ENCODE measurements at places on chromosomes 13 and 19.

DNA sequence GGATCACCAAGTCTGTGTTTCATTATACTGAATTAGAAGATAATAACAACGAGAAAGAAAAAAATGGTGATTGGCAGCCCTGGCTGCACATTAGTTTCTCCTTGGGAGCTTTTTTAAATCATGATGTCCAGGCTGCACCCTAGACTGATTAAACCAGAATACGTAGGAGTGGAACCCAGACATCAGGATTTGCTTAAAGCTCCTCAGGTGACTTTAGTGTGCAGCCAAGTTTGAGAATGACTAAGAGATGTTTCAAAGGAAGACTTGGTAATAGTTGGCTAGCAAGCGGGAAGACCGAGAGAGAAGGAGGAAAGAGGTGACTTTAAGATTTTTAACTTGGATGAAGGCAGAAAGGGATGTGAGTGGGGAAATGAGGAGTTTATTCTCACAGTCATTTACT, 71.4 kb upstream of the SERP2 start:
- DNase-seq = no peak

GRCh38 chr19:497491-497868, 1.2 kb downstream of the MADCAM1 start:
- DNase-seq = no peak

DNA sequence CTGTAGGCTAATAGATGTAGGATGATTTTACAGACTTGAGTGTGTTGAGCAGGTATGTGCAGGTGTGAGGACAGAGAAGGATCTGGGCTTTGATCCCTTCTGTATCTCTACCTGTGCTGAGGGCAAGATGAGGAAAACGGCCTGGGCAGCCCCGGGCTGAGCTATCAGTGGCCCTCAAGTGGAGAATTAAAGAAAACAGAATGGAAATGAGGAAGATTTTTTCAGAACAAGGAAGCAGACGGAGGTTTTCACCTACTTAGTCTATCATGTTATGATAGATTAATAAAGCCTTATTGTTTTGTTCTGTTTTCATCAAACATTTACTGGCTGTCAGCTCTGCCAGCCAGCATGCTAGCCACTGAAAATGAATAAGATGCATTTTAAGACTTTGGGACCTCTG, 22.3 kb upstream of the FOXO1 start:
- no peak for DNase-seq

- no peak for DNase-seq
Measured at GRCh38 chr13:65638572-65639168, 1591.5 kb downstream of the PCDH9 start.

DNA sequence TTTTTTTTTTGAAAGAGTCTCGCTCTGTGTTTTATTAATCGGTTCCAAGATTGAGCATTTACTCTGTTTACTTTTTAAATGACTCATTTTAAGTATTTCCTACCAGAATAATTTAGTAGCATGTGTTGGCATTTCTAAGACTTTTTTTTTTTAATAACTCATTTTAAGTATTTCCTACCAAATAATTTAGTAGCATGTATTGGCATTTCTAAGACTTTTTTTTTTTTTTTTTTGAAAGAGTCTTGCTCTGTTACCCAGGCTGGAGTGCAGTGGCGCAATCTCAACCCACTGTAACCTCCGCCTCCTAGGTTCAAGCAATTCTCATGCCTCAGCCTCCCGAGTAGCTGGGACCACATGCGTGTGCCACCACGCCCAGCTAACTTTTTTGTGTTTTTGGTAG, 13.1 kb downstream of the SETDB2 start:
- no peak for DNase-seq

DNA sequence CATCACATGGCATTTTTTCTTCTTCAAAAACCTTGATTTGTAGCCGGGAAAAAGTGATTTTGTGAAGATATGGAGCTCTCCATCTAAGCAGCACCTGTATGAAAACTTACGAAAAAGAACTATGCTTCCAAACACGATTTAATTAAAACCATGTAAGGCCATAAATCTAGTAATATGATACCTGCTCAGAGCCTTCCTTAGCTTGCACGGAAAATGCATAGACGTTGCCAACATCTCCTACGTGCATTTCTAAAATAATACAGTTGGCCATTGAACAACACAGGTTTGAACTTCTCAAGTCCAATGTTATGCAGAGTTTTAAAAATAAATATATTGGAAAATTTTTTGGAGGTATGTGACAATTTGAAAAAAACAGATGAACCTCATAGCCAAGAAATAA, 59.1 kb upstream of the RNF113B start:
- no peak for DNase-seq

DNA sequence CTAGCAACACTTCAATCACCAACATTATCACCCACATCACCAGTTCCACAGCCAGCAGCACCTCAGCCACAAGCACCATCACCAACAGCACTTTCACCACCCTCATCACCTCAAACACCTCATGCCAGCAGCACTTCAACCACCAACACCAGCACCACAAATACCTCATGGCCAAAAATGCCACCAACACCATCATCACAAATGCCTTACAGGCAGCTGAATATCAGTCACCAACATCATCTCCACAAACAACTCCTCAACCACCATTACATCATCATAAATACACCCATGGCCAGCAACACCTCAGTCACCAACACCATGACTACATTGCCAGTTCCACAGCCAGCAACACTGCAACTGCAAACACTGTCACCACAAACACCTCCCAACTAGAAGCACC, 10.4 kb downstream of the FCER2 start:
- DNase-seq = no peak

DNA sequence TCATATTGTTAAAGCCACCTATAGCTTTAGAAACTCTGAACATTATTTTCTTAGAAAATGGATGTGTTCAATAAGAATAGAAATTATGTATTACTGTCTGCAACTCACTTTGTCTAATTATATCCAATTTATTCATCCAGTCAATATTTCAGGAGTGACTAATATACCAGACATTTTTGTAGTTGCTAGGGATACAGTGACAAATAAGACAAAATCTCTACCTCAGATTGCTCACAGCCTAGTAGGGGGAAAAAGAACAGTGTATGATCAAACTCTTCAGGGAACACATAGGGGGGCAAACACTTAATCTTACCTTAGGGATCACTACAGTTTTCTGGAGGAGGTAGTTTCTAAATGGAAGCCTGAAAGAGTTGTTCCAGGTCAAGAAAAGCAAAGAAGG, 8.6 kb downstream of the BRCA2 start:
- DNase-seq = no peak

DNA sequence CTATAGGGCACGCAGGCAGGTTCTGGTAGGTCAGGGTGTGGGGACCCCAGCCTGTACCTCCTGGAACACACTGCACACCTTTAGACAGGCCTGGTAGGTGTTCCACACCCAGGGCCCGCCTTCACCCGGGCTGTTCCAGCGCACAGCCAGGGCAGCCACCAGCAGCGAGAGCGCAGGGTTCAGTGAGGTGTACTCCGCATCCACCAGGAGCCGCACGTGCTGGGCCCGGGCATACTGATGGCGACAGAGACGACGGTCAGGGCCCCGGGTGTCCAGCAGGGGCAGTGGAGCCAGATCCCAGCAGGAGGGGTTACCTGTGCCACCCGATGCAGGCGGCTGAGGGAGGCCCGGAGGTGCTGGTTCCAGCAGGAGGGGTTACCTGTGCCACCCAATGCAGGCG, 6.0 kb downstream of the PRODH2 start:
- DNase-seq = no peak

DNA sequence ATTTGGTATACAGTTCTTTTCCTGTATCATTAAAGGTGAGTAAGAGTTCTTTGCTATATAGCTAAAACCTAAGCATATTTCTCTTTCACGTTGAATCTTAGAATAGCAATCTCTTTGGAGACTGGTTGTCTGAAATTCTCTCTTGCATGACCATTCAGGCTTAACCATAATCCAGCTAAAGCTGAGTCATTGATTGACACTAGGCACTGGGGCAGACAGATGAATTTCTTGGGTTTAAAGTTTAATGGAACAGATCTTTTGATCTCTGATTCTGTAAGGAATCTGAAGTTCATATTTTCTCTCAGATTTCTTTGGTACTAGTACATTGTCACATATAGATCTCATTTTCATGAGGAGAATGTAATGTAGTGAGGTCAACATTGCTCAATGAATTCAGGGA, 397.3 kb upstream of the MIR17HG start:
- no peak for DNase-seq

DNA sequence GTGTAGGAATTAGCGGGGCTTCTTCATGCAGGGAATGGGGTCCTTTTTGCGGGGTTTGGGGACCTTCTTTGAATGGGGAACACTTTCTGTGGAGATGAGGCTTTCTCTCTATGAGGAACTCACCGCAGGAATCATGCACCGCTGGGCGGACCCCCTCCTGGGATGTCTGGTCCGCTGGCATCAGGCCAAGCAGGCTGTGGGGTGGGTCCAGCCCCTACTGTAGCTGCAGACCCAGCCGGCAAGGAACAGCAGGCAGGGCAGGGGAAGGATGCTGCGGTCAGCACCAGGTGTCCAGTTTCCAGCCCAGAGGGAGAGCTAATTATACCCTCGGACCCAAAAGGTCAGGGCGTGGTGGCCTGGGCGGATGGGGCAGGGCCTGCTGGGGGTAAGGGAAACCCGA, 1.8 kb downstream of the MYBPC2 start:
- no peak for DNase-seq

DNA sequence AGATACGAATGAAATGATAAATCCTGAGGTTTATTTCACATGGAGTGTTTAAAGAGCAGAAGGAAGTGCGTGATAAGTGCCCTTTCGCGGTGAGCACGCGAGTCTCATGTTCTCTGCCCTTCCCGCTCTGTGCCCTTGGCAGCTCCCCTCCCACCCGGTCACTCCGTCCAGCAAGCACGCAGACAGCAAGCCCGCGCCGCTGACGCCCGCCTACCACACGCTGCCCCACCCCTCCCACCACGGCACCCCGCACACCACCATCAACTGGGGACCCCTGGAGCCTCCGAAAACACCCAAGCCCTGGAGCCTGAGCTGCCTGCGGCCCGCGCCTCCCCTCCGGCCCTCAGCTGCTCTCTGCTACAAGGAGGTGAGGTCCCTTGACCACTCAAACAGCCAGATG, 37.4 kb upstream of the TEX29 start:
- no peak for DNase-seq

DNA sequence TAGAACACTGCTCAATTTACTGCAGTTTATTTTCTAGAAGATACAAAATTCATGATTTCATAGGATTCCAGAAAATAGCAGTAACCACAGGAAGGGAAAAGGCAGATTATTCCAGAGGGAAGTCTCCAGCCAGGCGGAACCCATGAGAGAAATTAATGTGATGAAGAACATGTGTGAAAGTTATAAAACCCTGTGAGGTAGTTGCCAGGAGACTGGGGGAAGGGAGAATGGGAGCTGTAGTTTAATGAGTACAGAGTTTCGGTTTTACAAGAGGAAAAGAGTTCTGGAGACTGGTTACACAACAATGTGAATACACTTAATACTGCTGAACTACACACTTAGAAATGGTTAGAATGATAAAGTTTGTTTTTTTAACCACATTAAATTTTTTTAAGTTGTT, 14.2 kb upstream of the PDX1 start:
- DNase-seq = no peak

- no peak for DNase-seq
Measured at GRCh38 chr13:39274739-39275325, 236.6 kb downstream of the NHLRC3 start.

- DNase-seq = no peak
Measured at GRCh38 chr19:6712692-6713670, 7.5 kb downstream of the C3 start.

DNA sequence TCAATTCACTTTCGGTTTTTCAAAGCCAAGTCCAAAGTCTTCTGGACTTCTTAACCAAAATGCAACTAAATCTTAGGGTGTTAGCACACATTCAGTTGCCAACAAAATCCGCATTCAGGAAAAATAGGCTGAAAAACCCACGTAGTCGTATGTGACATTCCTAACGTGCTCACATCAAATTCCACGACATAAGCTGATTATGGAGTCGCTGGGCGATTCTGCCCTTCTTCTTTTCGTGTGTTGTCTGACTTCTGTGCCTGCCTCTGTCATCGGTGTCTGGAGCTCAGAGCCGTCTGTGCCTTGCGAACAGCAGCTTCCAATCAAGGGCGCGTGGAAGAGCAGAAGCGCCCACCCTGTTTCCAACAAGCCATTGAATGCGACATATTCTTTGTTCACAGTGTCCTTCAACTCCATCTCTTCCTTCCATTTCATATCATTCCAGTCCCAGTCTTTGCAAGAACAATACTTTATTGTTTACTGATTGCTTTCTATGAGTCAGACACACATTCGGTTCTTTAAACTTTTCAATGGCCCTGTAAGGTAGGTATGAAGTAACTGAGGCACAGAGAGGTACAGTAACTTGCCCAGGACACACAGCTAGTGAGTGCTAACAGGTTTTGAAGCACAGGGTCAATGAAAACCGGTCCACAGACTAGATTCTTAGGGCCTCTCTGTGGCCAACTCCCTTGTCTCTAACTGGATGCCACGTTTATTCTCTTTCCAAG, 8.2 kb upstream of the ZNF507 start:
- no peak for DNase-seq

- no peak for DNase-seq
Measured at GRCh38 chr19:4879041-4879440, 11.6 kb upstream of the PLIN3 start.

DNA sequence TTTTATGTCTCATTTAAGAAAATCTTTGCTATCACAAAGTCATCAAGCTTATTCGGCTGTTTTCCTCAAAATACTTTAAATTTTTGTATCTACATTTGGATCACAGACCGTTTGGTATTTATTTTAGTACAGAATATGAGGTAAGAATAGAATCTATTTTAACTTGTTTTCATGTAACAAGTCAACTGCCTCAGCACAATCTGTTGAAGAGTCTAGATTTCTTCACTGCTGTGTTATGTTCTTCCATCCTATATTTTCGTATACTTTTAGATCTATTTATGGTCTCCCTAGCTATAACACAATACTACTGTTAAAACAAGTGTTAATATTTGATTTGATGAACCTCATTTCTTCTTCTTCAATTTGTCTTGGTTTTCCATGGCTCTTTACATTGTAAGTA, 61.6 kb upstream of the SGCG start:
- DNase-seq = no peak

DNA sequence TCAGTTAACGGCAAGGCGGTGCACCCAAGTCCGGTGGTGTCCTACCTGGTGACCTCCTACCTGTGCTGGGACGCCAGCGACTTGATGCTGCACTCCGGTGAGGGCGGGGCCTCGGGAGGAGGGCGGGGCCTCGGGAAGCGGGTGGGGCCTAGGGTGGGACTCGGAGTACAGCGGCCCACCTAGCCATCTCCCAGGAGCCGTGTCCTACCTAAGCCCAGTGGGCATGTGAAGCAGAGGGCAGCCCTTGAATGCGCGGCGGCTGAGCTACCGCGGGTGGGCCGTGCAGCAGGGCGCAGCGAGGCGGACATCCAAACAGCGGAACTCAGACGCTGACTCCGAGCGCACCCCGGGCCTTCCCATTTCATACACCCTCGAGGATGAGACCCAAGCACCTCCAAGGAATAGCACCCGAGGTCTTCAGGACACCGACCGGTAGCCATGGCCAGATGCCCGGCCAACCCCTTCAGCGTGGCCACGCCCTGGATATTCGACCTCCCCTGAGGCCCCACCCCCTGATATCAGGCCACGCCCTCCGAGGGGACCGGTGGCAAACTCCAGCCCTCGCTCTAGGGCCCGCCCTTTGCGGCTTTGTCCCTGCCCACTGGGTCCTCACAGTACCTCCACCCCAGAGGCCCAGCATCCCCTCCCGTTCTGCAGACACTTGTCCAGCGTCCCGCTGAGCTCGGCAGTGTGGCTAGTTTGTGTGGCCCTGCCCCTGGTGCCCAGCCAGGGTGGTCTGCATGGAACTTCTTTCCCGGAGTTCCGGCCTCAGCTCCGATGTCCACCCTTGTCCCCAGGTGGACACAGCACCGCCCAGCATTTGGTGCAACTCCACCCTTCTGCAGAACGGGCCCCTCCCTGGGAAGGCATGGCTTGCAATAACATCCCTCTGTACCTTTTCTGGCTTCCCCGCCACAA, 5.4 kb downstream of the KLK1 start:
- peak; percentile 27 for DNase-seq

All from CD14-positive monocyte (primary cell).